Fibroblast of mammary gland (primary cell): ENCODE measurements at places on chromosomes 7 and 10.

GRCh38 chr10:92773776-92774175 is 74.5 kb upstream of the EXOC6 start:
- DNase-seq = no peak

- no peak for DNase-seq
Observed at GRCh38 chr10:6586501-6586900, 6.4 kb upstream of the PRKCQ start.

- DNase-seq = no peak
Observed at GRCh38 chr10:62647375-62648092, 157.0 kb upstream of the ADO start.

- no peak for DNase-seq
Observed at GRCh38 chr7:45178241-45179225, 20.9 kb downstream of the RAMP3 start.

DNA sequence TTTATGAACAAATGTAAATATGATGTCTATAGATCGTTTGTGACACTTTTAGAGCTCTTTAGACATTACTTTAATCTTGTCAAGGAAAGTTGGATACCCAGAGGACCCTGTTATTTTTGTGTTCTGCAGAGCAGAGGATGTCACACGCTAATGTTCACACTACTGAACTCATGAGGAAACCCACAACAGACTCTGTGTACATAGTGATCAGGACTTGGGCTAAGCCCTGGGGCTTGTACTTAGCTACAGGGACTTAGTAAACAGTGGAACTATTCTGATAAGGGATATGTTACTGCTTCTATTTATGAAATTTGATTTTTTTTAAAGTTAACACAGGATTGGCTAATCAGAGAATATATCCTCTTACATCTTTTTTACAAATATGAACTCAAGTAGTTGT is 36.1 kb upstream of the ZNF518A start:
- DNase-seq = no peak
